Stimulated activated CD4-positive, alpha-beta T cell treated with anti-CD3 and anti-CD28 coated beads, Interleukin-1b, Interleukin-23, amount 100 ng/mL, for 48 hours (primary cell): ENCODE measurements at places on chromosomes 1 and 21.

DNA sequence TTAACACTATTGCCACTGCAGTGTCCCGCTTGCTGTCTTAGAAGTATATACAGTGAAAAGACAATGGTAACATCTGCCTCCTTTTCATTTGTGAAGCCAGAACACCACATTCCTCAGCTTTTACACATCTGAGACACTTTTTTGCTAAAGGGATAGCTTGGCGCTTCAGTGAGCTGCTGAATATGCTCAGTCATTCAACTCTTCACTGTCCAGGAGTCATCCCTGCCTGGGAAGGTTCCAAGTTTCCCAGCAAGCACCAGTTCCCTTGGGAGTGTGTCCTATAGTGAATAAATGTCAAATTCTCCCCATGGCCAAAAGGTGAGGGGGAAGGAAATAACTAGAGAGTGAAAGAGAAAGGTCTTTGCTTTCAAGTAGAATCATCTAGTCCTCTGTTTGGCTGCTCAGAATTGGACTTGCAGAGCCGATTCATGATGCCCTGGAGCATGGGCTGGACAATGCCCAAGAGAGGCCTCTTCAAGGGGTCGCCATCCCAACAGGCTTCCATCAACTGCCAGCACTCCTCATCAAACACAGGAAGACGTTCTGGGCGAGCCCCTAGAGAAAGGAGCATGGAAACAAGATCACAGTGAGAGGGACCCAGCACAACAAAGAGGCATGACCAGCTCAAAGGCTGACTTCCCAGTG is 25.5 kb upstream of the RBBP5 start:
- DNase-seq = no peak

- DNase-seq = no peak
Observed at GRCh38 chr21:27693376-27693775, 726.5 kb upstream of the ADAMTS5 start.

DNA sequence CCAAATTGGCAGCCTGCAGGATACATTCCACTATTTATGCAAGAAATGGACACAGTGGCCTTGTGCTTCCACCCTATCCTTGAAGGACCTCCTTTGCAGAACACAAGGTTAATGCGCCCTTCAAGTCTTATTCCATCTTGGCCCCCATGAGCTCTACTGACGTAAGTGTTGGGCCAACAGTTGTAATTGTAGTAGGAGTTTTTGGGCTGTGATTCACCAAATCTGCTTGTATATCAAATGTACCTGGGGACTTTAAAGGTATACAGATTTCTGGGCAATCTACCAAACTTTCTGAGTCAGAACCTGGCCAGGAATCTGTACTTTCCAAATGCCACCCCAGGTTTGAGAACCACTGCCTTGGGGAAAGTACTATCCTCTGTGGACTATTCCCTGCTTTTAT is 100.9 kb upstream of the MARK1 start:
- DNase-seq = no peak

DNA sequence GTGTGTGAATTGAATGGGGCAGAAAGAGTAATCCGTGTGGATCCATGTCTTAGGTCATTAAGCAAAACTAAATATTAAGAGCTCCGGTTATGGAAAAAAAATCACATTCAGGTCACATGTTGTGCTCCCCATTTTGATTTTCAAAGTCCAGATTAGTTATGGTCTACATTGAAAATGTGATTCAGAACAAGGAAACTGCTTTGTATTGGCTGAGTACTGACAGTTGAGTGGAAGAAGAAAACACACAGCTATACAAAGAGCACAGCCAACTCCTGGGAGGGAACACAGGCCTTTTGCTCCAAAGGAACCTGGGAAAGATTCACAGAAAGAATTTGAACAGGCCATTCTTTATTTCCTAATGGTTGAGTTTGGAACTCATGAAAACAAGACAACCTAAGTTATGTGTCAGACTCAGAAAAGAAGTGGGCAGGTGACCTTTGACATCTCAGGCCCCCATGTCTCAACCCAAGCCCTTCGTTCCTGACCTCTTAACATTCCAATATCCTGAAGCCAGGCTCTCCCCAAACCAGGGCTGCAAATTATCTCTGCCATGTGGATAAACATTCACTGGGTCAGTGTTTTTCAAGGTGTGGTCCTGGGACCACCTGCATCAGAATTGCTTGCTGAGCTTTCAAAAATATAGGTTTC is 159.3 kb upstream of the LMO4 start:
- no peak for DNase-seq

DNA sequence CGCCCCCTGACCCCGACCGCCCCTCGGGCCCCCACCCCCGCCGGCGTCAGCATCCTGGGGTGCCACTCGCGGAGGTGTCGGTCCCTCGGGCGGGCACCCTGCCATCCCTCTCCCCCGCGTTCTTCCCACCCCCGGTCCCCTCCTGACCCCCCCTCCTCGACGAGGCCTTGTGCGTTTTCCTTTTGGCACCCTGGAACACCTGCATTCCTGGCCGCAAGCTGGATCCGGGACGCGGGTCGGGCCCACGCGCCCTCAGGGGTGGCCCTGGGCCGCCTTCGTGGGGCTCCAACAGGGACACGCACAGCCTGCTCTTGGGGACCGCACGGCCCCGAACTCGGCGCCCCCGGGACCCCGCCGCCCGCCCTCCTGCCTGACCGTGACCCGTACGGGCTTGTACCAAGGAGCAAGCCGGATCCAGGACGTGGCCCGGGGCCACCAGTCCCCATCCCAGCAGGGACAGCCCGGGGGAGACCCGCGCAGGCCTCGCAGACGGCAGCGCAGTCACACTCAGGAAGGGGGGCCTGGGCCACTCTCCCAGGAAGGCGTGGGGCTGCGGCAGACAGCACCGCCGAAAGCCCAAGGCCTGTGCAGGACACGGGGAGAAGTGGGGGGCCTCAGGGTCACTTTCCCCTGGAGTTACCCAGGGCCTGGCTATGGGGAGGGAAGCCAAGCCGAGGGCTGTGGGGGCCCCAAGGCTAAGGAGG is 579 bp upstream of the SLC19A1 start:
- DNase-seq = no peak

DNA sequence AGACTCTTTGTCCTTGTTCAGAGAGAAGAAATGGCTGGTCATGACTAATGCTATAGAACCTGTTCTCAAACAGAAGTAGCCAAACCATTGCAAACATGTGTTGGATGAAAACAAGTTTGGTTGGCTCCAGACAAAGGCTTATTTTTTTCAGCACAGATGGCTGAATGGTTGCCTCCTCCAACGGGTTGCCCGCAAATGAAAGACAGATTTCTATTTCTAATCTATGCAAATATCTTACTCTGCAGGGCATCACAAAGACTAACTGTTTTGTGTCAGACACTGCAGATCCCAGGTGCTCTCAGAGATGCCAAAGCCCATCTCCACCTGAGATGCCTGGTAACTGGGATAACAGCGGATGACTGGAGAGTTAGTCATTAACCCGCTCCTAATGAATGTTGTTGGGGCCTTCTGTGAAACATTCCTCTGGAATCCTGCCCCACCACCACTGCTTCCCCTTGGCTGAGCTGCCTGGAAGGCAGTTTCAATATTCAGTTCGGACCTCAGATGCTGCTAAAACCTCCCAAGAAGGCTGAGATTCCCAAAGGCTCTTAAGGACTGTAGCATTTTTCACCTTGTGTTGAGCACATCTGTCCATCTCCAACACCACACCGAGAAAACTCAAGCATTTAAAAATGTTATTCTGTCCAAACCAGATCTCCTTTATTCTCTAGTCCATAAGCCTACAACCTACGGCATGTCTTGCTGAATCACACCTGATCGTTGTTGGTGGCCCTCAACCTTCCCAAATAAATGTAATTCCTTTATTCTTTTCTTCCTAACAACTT is 104.4 kb downstream of the PTPN14 start:
- no peak for DNase-seq

- DNase-seq = no peak
Observed at GRCh38 chr1:61742620-61743430, 545 bp downstream of the PATJ start.

DNA sequence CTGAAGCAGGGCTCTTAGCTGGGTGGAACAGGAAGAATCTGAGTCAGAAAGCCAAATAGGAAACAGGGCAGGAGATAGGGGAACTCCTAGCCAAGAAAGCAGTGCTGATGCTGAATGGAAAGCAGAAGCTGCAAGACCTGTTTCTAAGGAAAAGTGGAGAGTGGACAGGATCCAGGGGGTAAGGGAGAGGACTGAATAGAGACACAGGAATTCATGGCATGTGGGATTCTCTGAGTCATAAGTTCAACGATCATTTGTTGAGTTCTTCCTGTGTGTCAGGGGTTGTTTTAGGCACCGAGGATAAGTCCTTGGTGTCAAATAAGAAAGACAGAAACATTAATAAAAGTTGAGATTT is 153.8 kb upstream of the FGGY start:
- DNase-seq = no peak

DNA sequence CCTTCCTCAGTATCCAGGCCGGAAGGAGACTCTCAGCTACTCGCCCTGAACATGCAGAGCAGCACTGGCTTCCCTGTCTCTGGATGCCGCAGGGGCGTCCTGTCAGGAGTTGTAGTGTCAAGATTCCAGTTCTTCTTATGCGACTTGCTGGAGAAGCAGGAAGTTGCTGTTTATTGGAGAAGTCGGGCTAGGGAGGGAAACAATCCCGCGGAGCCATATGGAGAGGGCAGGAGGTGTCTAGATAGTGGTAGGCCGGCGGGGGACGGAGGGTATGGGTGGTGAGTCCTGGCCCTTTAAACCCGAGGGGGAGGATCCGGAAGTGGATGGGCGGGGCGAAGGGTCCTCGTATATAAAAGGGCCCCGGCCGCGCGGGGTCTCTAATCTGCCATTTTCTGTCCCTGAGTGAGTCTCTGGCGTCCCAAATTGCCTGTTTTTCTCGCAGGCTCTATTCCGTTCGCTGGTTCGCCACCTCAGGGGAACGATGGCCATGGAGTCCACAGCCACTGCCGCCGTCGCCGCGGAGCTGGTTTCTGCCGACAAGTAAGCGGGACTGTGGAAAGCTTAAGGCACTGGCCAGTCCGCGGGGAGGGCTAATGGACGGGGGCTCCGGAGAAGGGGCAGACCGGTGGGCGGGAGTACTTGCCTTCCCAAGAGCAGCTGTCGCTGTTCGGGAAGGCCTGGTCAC is at the start of gene NASP:
TSS of gene NASP (plus strand) at position 376 of the 685 bp plus-strand sequence. CDS start at position 482, 106 bp downstream.
- peak; percentile 91 for DNase-seq

- no peak for DNase-seq
Observed at GRCh38 chr1:70497152-70497551, 86.1 kb downstream of the CTH start.

DNA sequence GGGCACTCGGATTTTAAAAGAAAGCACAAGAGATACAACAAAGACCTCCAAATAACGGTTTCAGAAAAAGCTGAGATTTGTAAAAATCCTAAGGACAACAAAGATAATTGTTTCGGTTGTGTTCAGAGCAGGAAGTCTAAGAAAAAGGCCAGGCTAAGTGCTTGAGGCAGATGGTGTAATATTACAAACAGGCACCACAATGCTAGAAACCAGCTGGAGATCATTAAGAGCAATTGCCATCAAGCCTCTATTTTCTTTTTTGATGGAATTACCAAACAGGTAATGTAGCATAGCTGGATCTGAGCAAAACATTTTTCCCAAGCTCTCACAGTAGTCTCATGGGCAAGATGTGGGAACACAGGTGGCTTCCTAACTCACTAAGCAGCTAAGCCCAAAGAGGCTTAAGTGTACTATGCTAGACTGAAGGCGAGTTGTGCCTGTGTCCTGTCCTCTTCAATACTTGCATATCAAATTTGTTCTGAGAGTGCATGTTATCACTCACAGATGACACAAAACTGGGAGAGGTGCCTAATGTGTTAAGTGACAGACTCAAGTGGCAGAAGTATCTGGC is 161.6 kb downstream of the GLUL start:
- no peak for DNase-seq

DNA sequence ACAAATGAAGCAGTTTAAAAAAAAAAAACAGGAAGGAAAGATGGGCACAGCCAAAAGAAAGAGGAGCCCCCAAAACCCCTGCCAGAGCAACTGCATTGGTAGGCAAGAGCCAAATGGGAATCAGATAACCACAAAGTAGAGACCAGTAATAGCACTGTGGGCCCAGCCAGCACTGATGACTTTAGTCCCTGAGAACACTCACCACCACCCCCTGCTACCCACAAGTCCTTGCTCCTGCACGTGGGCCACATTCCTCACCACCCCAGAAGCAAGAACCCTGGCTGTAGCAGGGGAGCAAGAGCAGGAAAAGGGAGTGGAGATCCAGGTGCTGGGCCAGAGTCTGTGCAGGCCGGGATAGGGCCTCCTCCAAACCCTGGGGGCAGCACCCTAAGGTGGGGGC is 86.1 kb downstream of the RRAGC start:
- no peak for DNase-seq

- DNase-seq = no peak
Observed at GRCh38 chr1:58469016-58469415, 77.5 kb downstream of the OMA1 start.

DNA sequence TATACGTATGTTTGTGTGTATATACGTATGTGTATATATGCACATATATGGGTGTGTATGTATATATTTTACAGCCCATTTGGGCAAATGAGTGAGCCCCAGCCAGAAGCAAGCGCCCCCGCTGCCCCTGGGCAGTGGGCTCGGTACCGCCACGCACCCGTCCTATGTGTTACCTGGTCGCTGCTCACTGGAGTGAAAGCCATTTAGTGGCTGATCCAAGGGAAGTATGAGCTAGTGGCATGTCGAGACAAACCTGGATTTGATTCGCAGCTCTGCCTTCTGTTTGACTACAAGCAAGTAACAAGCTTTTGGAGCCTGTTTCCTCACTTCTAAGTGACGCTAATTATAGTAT is 35.8 kb upstream of the JAK1 start:
- peak; percentile 2 for DNase-seq

GRCh38 chr1:66182551-66183178 is 351.3 kb upstream of the SGIP1 start:
- DNase-seq = peak; percentile 63

- no peak for DNase-seq
Observed at GRCh38 chr1:3886106-3886670, 13.9 kb downstream of the C1orf174 start.

DNA sequence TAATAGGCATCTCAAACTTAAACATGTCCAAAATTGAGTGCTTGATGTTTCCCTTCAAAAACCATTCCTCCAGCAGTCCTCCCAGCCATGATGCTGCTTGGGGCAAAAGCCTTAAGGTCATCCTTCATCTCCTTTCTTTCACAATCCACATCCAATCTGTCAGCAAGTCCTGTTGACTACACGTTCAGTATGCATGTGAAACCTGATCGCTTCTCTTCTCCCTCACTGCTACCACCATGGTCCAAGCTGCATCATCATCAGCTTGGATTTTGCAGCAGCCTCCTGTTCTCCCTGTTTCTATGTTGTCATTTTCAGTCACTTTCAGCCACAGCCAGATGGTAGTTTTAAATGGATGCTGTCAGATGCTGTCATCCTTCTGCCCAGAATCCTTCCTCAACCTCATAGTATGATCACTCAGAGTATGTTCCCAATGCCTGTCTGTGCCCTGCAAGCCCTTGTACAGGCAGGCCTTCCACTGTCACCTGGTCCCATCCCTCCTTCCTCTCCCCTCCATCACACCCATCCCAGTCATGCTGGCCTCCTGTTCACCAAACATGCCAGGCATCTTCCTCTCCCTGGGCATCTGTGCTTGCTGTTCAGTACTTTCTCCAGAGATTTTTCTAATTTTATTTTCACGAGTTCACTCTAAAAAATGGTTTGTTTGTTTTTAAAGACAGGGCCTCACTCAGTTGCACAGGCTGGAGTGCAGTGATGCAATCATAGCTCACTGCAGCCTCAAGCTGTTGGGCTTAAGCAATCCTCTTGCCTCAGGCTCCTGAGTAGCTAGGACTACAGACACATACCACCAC is 66.0 kb downstream of the SYDE2 start:
- no peak for DNase-seq
